Stimulated activated CD4-positive, alpha-beta T cell treated with anti-CD3 and anti-CD28 coated beads, Interleukin-1b, Interleukin-23, amount 100 ng/mL, for 24 hours (primary cell): ENCODE measurements at places on chromosomes 5 and 9.

- no peak for DNase-seq
Measured at GRCh38 chr9:133891741-133892140, 100.4 kb downstream of the VAV2 start.

DNA sequence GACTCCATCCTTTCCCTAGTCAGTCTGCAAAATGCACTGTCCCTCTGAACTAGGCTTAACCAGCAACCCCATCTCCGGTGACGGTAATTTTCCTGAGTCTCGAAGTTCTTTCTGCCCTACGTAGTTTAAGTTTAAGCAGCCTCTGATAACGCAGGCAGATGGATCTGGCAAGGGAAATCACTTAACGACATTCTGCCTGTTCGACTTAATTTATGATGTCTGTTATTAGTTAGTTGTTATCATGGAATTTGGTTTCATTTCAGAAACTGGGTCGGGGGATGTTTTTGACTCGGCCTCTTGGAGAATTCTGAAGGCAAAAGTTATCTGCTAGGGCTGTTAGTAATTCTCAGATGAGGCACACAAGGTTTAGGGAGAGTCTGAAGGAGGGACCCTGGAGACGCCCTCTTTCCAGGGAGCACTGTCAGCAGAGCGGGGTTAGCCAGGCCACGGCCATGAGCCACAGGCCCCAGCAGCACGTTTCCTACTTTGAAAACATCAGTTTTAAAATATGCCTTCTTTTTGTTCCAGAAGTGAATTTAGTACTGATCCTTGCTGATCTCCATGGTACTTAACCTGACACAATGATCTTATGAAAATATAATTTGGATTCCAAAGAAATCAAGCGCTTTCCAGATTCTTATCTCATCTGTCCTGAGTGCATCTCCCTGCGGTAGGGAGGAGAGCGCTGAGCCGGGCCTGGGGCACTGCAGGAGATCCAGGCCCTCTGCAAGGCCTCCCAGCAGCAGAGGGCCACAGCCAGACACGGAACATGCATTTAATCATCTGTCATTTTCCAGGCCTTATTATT, 171.0 kb upstream of the OTULINL start:
- no peak for DNase-seq

GRCh38 chr9:87113874-87114273, 166.6 kb upstream of the GAS1 start:
- no peak for DNase-seq

GRCh38 chr9:77502568-77502967, 145.6 kb downstream of the GNA14 start:
- DNase-seq, result no peak

DNA sequence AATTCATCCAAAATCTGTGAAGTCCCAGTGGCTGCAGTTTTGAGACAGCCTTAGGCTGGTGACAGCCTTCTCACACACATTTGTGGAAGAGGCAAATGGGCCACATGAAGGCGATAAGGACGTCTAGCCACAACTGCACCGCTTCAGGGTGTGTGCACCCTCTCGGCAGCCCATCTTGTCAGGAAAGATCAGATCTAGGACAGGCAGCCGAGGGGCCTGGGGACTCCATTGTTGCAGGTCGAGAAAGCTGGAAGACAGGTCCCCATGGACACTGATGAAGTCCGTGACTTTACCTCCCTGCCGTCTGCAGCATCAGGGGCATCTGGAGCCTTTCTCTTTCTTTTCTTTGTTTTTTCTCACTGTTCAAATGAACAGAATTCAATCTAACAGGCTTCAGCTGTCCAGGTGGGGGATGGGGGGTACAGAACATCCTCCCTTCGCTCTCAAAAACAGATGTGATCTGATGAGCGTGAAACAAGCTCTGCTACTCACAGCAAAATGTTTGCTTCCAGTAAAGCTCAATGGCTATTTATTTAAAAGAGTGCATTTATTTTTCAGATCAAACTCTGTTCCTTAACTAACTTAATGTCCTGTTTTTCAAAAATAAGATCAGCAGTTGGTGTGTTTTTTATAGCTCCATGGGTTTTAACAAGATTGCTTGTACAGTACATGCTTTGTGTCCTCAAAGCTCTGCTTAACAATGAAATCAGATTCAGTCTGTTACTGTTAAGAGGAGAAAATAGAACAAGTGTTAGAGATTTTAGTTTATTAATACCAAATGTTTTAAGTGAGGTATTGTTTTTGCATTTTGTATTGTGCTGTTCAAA, 111.8 kb upstream of the OTULINL start:
- no peak for DNase-seq

- DNase-seq, result no peak
Measured at GRCh38 chr5:172380987-172381643, 73.2 kb downstream of the SH3PXD2B start.

DNA sequence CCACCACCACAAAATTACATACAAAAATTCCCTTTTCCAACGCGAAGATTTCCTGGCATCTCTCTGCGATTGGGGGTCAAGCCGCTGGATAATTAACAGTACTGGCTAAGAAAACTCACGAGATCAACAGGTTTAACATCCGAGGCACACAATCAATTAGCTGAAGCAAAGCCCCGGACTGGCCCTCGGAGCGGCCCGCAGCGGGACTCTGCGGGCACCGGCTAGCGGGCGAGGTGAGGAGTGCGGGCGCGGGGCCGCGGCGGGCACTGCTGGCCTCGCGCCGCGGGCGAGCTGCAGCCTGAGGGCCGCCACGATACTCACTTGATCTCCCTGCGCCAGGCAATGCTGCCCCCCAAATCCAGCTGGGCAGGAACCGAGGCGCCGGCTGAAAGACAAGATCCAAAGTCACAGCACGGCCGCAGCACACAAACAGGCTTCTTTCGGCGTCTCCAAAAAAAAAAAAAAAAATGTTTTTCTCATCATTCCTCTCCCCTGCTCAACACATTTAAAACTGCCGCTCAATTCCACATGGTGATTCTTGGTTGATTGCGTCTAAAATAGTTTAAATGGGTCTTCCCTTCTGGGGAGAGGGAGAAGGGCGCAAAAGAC, 210.2 kb downstream of the MEF2C start:
- DNase-seq, result no peak
